Right cardiac atrium (tissue), 5 donors: ENCODE measurements at places on chromosomes 5 and 9.

GRCh38 chr5:80355686-80356085 lies 35.9 kb downstream of the SPZ1 start:
- no peak for DNase-seq

DNA sequence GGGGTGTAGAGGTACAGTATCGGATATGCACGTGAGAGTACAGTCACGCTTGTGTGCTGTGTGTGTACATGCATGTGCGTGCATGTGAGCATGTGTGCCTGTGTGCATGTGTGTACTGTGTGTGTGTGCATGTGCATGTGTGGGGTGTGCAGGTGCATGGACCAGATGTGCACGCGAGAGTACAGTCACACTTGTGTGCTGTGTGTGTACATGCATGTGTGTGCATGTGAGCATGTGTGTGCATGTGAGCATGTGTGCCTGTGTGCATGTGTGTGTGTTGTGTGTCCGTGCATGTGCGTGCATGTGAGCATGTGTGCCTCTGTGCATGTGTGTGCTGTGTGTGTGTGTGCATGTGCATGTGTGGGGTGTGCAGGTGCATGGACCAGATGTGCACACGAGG lies 10.3 kb downstream of the SLC6A19 start:
- DNase-seq: peak; percentile 1

- DNase-seq: no peak
Measured at GRCh38 chr9:129954868-129955550, 88.0 kb downstream of the FNBP1 start.

DNA sequence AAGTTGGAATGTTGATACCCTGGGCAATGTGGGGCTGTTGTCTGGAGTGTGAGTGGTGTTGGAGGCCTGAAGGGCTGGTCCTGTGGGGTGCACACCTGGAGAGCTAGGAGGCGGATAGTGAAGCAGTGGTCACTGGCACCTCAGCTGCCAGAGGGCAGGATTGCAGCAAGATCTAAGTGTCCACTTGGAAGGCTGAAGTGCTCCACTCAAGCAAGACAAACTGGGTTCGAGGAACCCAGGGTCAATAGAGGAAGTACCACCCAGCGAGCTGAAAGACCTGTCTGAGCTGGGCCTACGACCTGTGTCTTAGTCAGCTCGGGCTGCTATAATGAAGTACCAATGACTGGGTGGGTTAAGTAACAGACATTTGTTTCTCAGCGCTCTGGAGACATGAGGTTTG lies 39.7 kb upstream of the TJP2 start:
- DNase-seq: no peak

GRCh38 chr5:175837171-175837699 lies 34.1 kb upstream of the CPLX2 start:
- no peak for DNase-seq

DNA sequence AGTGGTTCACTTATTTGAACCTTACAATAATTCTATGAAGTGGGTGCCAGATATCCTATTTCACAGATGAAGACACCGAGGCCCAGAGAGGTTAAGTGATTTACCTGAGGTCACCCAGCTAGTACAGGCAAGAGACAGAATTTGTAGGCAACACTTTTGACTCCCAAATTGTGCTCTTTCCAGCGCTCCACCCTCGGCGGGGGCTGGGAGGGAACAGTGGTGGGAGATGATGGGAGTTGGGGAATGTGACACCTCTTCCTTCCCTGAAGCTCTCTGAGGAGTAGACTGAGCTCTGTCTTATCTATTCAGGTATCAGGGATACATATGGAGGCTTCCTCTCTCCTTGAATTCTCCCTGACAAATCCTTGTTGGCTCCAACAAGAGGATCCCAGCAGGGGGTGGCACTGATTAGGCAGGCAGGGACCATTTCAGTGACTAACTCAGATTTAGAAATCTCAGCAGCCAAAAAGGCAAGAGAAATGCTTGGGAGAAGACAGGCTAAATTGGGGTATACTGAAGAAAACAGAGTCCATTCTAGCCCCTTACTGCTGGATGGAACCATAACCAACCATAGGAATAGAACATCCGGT lies 95.8 kb upstream of the PANK3 start:
- DNase-seq: no peak

GRCh38 chr5:142971303-142972013 lies 201.3 kb downstream of the ARHGAP26 start:
- no peak for DNase-seq

GRCh38 chr5:14526493-14526892 lies 55.1 kb upstream of the OTULINL start:
- no peak for DNase-seq

- no peak for DNase-seq
Measured at GRCh38 chr5:2200261-2200950, 317.7 kb upstream of the IRX4 start.

DNA sequence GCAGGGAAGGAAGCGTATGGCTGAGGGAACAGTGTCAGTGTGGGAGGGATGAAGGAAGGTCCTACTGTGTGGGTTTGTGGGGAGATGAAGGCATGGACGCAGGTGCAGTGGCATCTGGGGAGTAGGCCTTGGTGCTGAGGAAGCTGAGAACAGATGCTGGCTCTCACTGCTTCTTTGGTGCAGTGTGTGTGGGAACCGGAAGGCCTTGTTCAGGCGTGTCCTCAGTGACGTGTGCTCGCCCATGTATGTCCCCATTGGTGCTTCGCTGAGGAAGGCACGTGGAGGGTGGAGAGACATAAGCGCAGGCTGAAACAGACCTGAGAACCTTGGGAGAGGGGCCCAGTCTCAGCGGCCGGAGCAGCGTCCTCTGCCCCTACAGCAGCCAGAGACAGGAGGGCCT lies 18.7 kb downstream of the ADAMTS13 start:
- DNase-seq: no peak

- DNase-seq: peak; percentile 84
Measured at GRCh38 chr9:70438341-70438928, 24.0 kb upstream of the KLF9 start.

DNA sequence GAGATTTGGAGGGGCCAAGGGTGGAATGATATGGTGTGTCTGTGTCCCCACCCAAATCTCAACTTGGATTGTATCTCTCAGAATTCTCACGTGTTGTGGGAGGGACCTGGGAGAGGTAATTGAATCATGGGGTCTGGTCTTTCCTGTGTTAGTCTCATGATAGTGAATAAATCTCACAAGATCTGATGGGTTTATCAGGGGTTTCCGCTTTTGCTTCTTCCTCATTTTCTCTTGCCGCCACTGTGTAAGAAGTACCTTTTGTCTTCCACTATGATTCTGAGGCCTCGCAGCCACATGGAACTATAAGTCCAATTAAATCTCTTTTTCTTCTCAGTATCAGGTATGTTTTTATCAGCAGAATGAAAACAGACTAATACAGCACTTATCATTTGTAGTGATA lies 29.5 kb upstream of the SPIN1 start:
- DNase-seq: no peak

GRCh38 chr5:54739371-54739770 lies 221.8 kb downstream of the SNX18 start:
- DNase-seq: no peak

DNA sequence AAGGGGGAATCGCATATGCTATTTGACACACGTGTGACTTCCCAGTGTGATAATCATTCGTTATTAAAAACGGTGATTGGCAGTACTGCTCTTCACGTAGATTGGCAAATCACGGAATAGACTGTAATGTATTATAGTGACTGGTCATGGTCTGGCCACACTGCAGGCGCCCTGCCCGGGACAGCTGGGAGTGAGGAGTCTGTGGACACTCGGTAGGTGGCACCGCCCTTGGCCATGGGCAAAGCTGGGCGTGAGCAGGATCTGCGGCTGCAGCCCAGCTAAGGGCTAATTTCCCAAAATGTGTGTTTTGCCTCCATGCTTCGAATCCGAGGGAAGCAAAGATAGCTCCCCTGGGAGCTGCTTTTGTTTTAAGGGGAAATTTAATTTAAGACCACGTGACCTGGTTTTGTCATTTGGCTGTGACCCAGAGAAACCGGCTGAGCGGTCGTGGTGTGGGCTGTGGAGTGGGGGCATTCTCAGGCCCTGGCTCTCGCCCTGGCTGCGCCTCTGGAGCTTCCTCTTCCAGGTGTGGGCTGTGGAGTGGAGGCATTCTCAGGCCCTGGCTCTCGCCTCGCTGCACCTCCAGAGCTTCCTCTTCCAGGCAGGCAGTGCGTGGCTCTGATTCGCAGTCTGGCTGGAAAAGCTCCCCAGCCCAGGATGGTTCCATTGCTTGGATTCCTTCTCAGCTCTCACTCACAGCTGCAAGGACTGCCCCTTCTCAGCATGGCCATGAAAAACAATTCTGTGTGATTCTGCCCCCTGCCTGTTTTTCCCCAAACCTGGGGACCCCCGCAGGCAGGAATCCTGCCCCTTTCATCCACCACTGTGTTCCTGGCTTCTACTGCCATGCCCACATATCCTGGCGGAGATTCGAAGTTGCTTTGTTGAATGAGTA lies 131.1 kb downstream of the OLFM1 start:
- DNase-seq: no peak

DNA sequence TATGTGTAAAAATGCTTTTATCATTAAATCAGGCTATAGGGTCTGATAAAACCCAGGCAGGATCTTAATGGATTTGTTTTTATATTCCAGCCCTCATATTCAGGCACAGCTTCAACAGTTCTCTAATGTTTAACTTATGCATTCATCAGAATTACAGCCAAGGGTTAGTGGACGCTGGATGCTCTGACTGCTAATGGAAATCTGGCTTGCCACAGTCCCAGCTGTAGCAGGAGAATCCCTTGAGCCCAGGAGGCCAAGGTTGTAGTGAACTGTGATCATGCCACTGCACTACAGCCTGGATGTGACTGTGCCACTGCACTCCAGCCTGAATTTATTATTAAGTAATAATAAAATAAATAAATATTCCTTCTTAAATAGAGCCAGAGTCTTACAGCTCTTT lies 98.0 kb downstream of the SLC25A46 start:
- no peak for DNase-seq

GRCh38 chr9:128899566-128900322 lies 17.8 kb downstream of the LRRC8A start:
- DNase-seq: no peak

GRCh38 chr5:100667161-100667630 lies 132.0 kb downstream of the FAM174A start:
- no peak for DNase-seq

DNA sequence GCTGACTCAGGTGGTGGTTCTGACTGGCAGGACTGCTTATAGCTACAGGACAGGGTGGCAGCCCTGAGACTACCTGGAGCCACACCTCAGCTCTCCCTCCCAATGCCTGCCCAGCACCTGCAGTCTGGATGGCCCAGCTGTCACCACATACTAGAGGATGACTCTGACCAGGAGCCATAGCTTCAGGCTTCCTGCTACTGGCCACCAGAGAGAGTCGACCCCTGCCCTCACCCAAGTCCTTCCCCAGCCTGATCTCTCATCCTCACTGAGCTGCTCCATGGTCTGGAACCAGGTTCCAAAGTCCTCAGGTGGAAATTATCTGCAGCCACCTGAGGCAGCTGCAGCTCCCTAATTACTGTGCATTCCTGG lies 25.6 kb upstream of the TDRD7 start:
- no peak for DNase-seq

GRCh38 chr9:137241490-137242268 lies 592 bp downstream of the TUBB4B start:
- DNase-seq: peak; percentile 90

GRCh38 chr5:32589416-32589815 lies 4.1 kb downstream of the SUB1 start:
- no peak for DNase-seq

DNA sequence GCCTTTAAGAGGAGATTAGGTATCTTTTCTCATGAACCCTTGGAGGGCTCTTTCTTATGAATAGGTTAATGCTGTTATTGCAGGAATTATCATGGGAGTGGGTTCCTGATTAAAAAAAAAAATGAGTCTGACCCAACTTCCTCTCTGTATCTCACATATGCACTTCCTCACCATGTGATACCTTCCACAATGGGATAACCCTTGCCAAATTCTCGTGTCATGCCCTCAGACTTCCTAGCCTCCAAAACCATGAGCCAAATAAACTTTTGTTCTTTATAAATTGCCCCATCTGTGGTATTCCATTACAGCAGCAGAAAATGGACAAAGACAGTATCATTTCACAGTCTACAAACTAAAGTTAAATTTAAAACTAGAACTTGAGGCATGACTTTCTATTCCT lies 1.0 kb downstream of the OR1B1 start:
- no peak for DNase-seq

DNA sequence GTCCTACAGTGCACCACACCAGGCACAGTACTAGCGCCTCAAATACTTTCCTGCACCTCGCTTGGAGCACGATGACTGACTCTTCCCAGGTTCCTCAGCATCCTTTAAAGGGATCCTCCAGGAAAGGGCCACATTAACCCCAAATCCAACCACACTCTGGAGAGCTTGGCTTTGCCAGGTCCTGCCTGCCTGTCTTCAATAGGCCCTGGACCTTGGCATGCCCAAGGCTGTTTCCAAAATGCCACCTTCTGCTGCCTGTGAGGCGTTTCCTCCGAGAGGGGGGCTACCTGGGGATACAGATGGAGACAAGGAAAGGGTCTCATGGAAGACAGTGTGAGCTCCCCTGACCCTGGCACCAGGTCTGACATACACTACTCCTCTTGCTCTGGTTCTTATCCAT lies 169.9 kb downstream of the DAB2IP start:
- no peak for DNase-seq

DNA sequence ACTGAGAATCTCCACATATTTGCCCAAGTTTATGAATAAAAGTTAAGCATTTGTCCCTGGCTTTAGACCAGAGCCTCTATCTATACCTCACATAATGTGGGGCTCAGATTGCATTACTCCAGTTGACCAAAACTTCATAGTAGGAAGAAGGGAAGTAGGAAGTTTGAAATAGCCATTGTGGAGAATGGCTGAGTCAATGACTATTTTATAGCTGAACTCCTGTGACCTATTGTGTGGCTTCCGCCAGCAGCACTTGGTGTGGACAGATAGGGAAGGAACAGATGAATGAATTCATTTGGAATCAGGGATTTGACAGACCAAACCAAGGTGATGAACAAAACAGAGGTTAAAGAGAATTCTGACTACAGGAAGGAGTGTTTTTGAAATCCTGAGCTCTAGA lies 92.9 kb upstream of the LPAR1 start:
- DNase-seq: no peak
